ENCODE measurements at places on chromosomes 6 and 20. TPM values are rescaled to one million over a fixed set of nuclear protein-coding genes. Genes with fewer than 3 reads are reported as not detected.

Gene NRSN1
- total RNA-seq, result not detected

Gene KHDC1
- total RNA-seq, result not detected

DNA sequence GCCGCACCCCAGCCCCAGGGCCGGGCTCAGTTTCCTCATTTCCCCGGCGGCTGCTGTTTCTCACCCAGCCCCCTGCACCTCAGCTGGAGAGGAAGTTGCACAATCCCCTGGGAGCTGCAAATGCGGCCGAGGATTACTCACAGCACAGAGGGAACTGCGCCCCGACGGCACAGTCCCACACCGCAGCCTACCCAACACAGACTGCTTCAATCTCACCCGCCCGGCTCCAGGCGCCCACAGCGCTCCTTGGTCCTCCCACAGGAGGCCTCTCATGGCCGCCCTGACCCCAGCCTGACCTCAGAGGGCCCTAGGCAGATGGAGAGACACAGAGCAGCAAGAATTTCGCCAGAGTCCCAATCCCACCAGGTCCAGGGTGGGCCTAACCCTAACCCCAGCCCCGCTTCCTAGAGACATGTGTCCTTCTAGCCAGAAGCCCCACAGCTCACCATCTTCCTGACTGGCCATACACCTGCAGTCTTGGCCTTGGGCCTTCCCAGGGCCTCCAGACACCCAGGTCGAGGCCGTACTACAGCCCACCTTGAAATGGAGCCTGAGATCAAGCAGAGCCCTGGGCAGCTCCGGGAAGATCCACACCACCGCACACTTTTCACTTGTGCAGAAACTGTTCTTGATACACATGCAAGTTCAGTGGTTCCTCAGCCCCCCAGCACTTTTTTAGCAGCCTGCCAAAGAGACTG is 11.7 kb downstream of the TFEB start:
- H3K27me3 ChIP-seq, result peaks cover 34% of the 10 kb centered on the region
- H3K4me3 ChIP-seq, result no peak overlapping the region
- peak; percentile 46 for DNase-seq
- no peaks in the 10 kb centered on the region for H3K4me1 ChIP-seq
- no peak overlapping the region for H3K27ac ChIP-seq

DNA sequence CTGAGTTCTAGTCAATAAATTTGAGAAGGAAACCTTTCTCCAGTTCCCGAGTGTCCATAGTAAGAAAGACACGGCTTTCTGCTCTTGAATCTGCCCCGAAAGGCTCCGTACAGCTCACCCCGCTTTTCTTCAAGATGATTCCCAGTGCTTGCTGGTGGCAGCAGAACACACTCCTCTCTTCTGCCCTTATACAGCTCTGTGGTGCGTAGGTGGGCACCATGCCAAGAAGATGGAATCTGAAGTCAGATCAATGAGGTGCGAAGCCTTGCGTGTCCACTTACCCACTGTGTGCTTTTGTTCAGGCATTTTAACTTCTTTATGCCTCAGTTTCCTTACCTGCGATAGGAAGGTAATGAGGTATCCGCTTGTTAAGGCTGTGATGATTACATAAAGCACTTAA is 142.2 kb downstream of the WDR27 start:
- no peaks in the 10 kb centered on the region for H3K4me1 ChIP-seq
- no peak for DNase-seq
- H3K27ac ChIP-seq, result no peak overlapping the region
- no peaks in the 10 kb centered on the region for H3K27me3 ChIP-seq

DNA sequence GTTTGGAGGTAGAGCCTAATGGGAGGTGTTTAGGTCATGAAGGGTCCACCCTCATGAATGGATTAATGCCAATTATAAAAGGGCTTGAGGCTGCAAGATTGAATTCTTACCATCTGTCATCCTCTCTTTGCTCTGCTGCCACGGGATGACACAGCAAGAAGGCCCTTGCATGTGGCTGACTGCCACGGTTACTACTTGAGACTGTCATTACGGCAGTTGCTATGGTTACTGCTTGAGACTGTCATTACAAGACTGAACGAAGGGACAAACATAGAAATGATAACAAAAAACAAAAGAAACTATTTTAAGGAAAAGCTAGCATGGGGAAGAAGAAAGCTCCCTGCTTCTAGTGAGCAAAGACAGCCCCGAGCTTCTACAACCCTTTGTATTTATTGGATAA is 715.0 kb downstream of the TFAP2A start:
- no peak for DNase-seq
- no peaks in the 10 kb centered on the region for H3K27me3 ChIP-seq
- H3K4me1 ChIP-seq, result no peaks in the 10 kb centered on the region
- no peak overlapping the region for H3K4me3 ChIP-seq
- H3K36me3 ChIP-seq, result no peaks in the 10 kb centered on the region

DNA sequence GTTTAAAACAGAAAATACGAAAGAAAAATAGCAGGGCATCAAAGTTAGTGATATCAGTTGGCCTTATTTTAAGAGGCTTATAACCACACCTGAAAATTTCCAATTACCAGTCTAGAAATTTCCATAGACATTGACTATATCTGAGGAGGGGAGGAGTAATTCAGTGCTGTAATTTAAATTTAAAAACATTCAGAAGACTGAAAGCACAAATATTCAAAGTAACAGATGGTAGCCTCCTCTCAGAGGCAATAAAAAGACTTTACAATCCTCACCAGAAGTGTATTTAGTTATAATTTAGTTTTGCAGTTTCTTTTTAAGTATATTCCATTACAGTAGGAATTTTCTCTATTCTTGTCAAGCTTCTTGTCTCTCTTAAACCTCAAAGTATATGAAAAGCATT is 18.4 kb upstream of the LOC128125822 start:
- no peak for DNase-seq
- no peaks in the 10 kb centered on the region for H3K36me3 ChIP-seq
- H3K4me3 ChIP-seq, result no peak overlapping the region
- H3K4me1 ChIP-seq, result peaks cover 8% of the 10 kb centered on the region
- no peaks in the 10 kb centered on the region for H3K27me3 ChIP-seq

Gene HLA-DQB1
- total RNA-seq, result not detected

Gene KHDC1L
- total RNA-seq, result not detected

Gene PACRG
- not detected for total RNA-seq

DNA sequence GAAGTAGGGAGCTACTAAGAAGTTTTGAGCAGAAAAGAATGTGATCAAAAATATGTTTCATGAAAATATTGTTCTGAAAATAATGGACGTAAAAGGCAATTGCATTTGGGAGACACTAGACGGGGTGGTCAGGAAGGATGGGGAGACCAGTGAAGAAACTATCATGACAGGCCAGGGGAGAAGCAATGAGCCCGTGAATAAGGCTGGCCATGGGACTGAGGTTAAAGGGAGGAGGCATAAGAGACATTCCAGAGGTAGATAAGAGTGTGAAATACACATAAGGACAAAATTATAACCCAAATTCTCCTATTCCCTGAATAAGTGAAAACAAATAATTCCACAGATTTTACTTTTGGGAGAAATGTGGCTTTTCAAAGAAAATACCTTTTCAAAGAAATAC is 51.7 kb downstream of the MARCKS start:
- H3K4me1 ChIP-seq, result 0 out of 2 replicates have a peak, but pooled peaks cover 4% of the 10 kb centered on the region
- peak; percentile 23 for DNase-seq
- no peak overlapping the region for H3K27ac ChIP-seq
- H3K4me3 ChIP-seq, result no peak overlapping the region
- no peaks in the 10 kb centered on the region for H3K36me3 ChIP-seq
- no peaks in the 10 kb centered on the region for H3K27me3 ChIP-seq

Gene HLA-DOA
- total RNA-seq, result not detected

- H3K4me3 ChIP-seq, result no peak overlapping the region
- no peak for DNase-seq
- no peaks in the 10 kb centered on the region for H3K4me1 ChIP-seq
- H3K27ac ChIP-seq, result no peak overlapping the region
- H3K27me3 ChIP-seq, result no peaks in the 10 kb centered on the region
- no peaks in the 10 kb centered on the region for H3K36me3 ChIP-seq
Measured at GRCh38 chr6:124297507-124297906, 493.8 kb downstream of the NKAIN2 start.

GRCh38 chr6:43172104-43173007 is 1.3 kb downstream of the SRF start:
- peak overlapping the region; percentile 36 for H3K27ac ChIP-seq
- H3K36me3 ChIP-seq, result peaks cover 7% of the 10 kb centered on the region
- H3K27me3 ChIP-seq, result no peaks in the 10 kb centered on the region
- peak; percentile 38 for DNase-seq

- H3K4me3 ChIP-seq, result no peak overlapping the region
- no peak overlapping the region for H3K27ac ChIP-seq
- H3K4me1 ChIP-seq, result no peaks in the 10 kb centered on the region
- DNase-seq, result no peak
- no peaks in the 10 kb centered on the region for H3K36me3 ChIP-seq
Measured at GRCh38 chr6:67640484-67640883, 994.6 kb upstream of the ADGRB3 start.

- H3K27me3 ChIP-seq, result no peaks in the 10 kb centered on the region
- no peak for DNase-seq
- H3K4me1 ChIP-seq, result no peaks in the 10 kb centered on the region
- H3K36me3 ChIP-seq, result no peaks in the 10 kb centered on the region
Measured at GRCh38 chr6:27830212-27830599, 82.0 kb downstream of the OR2B2 start.

- no peak overlapping the region for H3K4me3 ChIP-seq
- H3K36me3 ChIP-seq, result no peaks in the 10 kb centered on the region
- DNase-seq, result no peak
- no peak overlapping the region for H3K27ac ChIP-seq
- no peaks in the 10 kb centered on the region for H3K4me1 ChIP-seq
- H3K27me3 ChIP-seq, result no peaks in the 10 kb centered on the region
Measured at GRCh38 chr6:134168590-134169208, 116.3 kb upstream of the SLC2A12 start.

Gene SLC26A8
- total RNA-seq, result not detected
